ENCODE measurements at places on chromosomes 5 and 9. TPM values are rescaled to one million over a fixed set of nuclear protein-coding genes. Genes with fewer than 3 reads are reported as not detected.

TLE4 gene
- total RNA-seq = 16.3 TPM

DNA sequence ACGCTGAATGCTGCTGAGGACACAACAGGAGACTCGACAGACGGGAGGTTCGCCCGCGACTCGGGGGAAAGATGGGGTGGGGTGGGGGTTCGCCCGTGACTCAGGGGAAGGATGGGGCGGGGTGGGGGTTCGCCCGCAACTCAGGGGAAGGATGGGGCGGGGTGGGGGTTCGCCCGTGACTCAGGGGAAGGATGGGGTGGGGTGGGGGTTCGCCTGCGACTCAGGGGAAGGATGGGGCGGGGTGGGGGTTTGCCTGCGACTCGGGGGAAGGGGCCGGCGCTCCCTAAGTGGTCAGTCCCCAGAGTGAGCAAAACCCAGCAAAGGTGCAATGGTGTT lies 2.2 kb downstream of the LCN6 start:
- no peak for DNase-seq

DNA sequence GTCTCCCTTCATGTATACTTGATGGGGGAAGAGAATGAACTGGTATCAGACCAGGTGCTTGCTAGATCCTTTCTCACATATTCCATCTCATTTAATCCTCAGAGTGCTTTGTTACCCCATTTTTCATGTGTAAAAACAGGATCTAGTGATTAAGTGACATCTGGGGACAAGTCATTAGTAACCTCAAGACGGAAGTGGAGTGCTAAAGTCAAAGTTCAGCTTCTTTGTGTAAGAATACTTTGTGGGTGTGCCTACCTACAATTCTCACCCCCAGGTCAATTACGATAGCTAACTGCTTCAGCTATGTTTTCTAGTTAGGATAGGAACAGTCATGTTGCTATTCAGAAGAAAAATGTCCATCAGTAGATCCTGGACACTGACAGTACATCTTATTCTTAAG lies 3.1 kb upstream of the FAM120AOS start:
- DNase-seq = no peak

- DNase-seq = no peak
These were observed 8.5 kb upstream of the SPEF2 start for GRCh38 chr5:35608881-35609779.

DNA sequence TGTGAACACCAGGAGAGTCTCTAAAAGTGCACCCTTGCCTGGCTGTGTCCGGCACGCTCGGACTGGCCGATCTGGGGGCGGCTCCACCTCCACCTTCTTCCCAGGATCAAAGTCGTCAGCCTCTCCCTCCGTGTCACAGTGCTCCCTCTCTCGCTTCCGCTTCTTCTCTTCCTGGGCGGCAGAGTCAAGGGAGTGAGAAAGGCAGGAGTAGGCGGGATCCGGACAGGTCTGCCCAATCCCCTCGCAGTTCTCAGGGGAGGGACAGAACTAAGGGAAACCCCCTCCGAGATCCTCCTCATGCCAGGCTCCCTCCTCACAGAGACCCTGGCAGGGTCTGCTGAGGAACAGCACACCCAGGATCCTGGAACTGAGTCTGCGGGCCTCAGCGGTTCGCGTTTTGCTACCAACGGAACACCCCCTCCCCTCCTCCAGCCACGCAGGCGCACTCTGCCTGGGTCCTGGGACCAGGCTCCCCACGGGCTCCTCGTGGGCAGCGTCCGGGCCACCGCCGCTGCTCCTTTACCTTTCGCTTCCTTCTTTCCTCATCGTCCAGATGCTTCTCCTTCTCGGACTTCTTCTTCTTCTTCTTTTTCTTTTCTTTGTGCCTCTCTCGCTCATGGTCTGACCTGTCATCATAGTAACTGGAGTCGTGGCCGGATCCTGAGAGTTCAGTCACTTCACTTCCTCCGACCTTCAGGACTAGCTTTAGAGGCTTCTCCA lies 1.3 kb downstream of the BRD9 start:
- DNase-seq = peak; percentile 19

RASGEF1C gene
- not detected for total RNA-seq

- no peak for DNase-seq
These were observed 9.3 kb downstream of the NINJ1 start for GRCh38 chr9:93124793-93125192.

- no peak for DNase-seq
These were observed 49.9 kb downstream of the SHB start for GRCh38 chr9:38018958-38019602.

DNA sequence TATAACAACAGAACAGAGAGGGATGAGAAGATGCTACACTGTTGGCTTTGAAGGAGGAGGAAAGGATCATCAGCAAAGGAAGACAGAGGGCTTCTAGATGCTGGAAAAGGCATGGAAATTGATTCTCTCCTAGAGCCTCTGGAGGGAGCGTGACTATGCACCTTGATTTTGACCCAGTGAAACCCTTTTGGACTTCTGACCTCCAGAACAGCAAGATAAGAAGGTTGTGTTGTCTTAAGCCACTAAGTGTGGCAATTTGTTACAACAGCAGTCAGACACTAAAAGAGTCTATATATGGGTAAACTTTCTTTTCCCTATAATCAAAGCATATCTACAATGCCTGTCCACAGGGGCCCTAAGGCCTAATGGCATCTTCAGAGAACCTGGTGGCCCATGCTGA lies 56.1 kb upstream of the MVB12B start:
- DNase-seq = no peak

C9orf50 gene
- total RNA-seq = not detected
